ENCODE measurements at places on chromosomes 11 and 22.
A peak's percentile ranks its signal among the peaks of the same experiment; 100 is the strongest.

GRCh38 chr22:23722724-23723123 lies 28.2 kb downstream of the ZNF70 start:
- DNase-seq: no peak

DNA sequence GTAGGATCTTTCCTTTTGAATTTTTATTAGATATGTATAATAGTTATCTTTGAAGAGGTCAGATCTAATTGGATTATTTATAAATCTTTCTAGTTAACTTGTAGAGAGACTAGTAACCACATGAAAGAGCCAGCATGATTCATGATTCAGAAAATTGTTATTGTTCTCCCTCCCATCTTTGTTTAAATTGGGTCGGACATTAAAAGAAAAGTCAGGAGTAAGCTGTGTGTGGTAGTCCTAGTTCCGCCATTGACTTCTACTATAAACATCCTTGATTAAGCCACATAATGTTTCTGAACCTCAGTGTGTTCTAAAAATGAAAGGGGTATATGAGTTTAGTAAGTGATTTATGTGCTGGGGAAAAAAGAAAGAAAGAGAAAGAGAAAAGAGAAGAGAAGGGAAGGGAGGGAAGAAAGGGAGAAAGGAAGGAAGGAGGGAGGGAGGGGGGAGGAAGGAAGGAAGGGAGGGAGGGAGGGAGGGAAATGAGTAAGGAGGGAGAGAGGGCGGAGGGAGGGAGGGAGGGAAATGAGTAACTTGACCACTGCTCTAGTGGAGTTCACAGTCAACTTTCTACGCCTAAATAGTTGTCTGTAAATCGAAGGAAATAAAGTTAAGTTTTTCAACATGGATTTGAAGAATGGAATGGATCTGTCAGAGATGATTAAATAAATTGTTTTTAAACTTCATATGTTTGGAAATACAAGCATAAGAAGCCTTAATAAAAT lies 32.9 kb downstream of the SIK2 start:
- DNase-seq: no peak

DNA sequence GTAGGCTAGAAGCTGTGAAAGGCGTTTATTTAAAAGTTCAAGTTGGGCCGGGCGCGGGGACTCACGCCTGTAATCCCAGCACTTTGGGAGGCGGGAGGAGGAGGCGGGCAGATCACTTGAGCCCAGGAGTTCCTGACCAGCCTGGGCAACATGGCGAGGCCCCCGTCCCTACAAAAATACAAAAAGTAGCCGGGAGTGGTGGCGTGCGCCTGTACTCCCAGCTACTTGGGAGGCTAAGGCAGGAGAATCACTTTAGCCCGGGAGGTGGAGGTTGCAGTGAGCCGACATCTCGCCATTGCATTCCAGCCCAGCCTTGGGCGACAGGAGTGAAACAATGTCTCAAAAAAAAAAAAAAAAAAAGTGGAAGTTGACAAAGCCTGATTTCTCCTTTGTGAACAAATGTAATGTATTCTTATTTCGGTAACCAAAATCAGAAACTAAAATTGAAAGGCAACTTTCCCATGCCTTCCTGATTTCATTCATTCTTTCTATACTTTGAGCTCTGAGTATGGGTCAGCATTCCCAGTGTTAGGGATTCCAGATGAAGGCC lies 825 bp downstream of the PTPMT1 start:
- DNase-seq: peak; percentile 7

- no peak for DNase-seq
These were observed 95.5 kb downstream of the LUZP2 start for GRCh38 chr11:24592360-24592759.

DNA sequence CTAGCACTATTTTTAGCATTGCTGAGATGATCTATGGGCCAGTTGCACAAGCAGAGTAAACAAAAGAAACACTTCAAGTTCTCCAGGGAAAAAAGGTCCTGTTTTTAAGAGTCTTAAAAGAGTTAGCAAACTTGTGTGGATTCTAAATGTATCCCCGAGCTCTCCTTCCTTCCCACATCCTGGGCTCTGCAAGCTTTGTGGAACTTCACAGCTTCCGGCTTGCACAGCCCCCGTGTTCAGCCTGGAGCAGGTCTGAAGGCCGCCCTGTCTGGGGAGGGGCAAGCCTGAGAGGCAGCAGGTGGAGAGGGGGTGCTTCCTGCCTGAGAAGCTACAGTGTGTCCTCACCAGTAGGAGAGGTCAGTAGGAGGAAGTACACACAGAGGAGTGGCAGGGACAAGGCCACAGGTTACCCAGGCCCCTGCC lies 35.1 kb upstream of the SUSD2 start:
- no peak for DNase-seq
